ENCODE measurements at places on chromosomes 1 and 21.

- no peak for DNase-seq
Observed at GRCh38 chr1:151158751-151159251, 2.4 kb downstream of the TNFAIP8L2 start.

DNA sequence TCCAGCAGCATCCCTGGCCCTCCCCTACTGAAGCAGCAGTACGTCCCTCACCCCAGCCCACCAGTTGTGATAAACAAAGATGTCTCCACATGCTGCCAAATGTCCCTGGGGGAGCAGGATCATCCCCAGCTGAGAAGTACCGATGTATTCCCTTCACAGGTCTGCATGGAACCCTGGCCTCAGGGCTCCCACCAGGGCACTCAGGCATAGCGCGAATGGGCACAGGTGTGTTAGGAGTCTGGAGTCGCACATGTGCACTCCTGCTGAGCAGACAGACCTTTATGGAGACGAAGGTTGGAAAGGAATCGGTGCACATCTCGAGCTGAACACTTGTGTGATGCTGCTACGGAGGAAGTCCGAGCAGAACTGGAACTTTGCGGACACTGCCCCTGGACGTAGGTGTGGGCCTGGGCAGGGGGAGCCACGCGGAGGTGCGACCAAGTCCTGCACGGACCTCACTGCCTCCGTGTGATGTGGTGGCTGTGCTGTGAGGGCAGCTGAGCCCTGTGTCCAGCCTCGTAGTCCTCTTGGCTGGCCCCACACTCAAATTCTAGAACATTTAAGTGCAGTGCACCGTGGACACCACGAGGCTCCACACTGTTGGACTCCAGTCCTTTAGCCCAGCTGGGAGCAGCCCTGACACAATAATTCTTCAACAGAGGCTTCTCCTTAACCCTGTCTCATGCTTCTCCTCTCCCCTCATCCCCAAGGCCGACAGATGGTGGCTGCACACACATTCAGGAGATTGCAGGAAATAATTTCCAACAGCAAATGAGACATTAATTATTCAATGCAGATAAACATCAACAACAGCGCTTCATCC lies 43.4 kb downstream of the RSPH1 start:
- no peak for DNase-seq

- DNase-seq: no peak
Observed at GRCh38 chr21:45639206-45640000, 4.1 kb upstream of the PCBP3 start.

DNA sequence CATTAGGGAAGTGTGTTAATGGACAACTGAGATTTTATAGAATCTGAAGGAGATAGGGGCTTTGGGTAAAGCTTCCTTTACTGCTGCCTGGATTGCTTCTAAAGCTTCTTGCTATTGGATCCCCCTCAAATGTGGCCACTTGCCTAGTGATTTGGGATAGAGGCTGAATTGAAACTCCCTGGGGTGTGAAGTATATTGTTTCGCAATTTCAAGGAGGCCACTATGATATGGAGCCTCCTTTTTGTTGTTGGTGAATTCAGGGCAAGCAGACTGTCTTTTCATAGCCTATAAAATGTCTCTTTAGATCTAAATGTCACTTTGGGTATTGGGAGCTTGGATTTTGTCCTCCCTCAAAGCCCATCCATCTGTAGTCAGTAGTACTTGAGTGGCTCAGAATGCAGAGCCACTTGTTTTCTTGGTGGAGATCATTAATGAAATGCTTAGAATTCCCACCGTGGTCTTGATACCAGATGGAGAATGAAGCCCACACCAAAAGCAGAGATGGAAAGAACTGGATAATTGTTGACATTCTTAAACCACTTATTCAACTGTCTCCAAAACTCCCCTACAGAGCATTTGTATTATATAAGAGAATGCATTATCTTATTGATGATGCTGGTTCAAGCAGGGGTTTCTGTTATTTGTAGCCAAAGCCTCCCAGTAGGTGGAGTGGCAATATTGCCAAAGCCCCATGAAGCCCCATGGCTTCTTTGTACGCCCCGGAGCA lies 144.3 kb upstream of the KCNE2 start:
- DNase-seq: no peak

DNA sequence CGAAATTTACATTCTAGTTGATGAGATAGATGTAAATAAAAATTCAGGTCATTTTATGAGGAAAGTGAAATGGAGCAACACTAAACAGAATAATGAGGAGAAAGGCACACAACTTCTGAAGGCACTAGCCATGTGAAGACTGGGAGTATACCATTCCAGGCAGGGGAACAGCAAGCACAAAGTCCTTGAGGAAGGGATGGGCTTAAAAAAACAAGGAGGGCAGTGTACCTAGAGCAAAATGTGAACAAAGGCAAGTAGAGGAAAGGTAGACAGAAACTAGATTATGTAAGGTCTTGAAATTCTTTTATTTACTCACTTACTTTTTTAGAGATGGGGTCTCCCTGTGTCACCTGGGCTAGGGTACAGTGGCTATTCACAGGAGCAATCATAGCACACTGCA lies 54.1 kb upstream of the LRIG2 start:
- DNase-seq: no peak

DNA sequence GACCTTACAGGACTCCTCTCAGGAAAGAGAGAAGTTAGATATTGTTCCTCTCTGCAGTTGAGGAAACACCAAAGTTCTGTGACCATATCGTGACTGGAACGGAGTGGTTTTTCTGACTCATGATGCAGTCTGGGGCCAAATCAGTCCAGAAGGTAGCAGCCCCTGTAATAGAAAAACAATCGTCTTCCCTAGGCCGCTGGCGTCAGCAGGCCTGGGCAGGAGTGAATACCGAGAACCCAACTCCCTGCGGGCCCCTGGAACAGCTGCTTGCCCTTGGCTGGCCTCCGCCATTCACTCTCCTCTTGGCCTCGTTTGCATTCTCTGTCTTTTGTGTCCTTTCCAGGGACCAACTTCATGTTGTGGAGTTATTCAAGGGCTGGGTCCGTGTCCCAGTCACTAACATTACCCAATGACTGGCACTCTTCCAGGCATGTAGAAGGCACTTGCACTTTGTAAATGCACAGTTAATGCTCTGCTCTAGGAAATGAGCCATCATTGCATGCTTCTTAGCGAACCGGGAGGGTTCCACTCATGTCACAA lies 10.9 kb upstream of the CD101 start:
- no peak for DNase-seq

DNA sequence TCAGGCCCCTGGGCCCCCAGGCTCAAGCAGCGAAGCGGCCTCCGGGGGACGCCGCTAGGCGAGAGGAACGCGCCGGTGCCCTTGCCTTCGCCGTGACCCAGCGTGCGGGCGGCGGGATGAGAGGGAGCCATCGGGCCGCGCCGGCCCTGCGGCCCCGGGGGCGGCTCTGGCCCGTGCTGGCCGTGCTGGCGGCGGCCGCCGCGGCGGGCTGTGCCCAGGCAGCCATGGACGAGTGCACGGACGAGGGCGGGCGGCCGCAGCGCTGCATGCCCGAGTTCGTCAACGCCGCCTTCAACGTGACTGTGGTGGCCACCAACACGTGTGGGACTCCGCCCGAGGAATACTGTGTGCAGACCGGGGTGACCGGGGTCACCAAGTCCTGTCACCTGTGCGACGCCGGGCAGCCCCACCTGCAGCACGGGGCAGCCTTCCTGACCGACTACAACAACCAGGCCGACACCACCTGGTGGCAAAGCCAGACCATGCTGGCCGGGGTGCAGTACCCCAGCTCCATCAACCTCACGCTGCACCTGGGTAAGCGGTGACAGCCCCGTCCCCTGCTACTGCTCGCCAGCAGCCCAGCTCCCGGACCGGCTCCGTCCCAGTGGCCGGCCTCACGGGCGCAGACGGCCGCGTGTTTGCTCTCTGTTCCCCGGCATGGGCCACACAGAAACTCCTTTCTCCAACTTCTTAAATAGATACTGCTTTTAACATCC lies 539 bp downstream of the LAMC1 start:
- peak; percentile 30 for DNase-seq

- DNase-seq: no peak
Observed at GRCh38 chr1:198678301-198678836, 39.5 kb downstream of the PTPRC start.

DNA sequence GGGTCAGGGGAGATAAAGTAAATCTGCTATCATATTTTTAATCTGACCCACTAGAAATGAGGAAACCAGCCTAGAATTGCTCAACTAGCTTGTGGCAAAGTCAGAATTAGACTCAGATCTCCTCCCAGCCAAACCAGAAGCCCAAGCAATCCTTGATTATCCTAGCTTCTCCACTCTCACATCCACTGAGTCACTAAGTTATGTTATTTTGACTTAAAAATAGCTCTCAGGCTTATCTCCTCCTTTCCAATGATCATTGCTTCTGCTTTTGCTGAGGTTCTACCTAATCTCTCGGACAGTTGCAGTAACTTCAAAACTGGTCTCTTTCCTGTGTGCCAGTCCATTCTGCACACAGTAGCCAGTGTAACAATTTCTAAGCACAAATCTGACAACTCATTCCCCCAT lies 22.9 kb downstream of the OVAAL start:
- no peak for DNase-seq

GRCh38 chr1:214727274-214727673 lies 124.3 kb downstream of the CENPF start:
- DNase-seq: no peak

DNA sequence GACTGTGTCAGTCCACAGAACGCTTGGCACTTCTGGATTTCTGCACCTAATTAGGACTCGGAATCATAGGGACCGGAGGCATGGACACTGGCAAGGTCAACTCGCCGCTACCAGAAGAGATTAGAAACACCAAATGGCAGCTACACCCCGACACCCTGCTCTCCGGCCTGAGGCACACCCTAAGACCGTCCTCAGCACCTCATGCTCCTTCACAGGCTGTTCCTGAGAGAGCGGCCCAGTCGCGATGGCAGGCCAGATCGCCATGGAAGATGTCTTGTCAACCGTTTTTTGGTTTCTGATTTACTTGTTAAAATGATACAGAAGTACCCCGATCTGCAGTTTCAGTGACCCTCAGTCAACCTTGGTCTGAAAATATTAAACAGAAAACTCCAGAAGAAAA lies 46.8 kb downstream of the NPHP4 start:
- no peak for DNase-seq

- DNase-seq: no peak
Observed at GRCh38 chr21:38273745-38274542, 17.2 kb downstream of the KCNJ15 start.

- DNase-seq: no peak
Observed at GRCh38 chr1:228060458-228061190, 21.9 kb upstream of the ARF1 start.

- DNase-seq: no peak
Observed at GRCh38 chr21:15552914-15553494, 176.8 kb upstream of the USP25 start.

DNA sequence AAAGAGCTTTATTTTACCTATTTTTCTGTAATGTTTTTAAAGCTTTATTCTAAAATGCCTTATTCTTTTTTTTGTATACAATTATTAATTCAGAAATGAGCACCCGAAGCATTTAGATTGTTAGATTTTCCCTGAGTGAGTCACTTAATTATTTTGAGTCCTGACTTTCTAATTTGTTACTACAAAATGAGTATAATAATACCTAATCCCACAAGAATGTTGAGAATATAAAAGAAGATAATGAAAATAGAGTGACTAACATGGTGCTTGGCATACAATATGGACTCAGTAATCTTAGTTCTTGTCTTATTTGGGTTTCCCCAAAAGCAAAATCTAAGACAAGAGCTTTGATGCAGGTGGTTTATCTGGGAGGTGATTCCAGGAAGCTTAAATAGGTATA lies 142.2 kb downstream of the LHX8 start:
- DNase-seq: no peak

DNA sequence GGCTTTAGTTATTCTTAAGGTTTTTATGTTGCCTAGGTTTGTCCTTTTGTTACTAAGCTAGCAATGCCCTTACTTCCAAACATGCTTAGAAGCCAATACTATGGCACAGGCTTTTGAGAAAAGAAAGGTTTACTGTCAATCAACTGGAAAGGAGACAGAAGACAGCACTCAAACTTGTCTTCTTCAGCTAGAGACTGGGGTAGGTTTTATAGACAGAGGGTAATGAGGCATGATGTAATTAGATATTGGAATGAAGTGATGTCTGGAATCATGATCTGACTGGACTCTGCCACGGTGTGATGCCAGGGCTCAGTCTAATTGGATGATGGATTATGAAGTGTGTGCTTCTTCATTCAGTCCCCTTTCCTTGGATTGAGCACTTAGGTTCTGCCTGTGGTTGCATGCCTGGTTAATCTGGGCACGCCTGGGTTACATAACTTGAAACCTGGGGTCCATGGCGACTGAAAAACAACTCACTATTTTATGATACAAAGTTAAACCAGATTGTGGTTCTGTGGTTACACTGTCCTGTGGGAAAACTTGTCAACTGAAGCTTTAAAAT lies 625.8 kb downstream of the BRINP3 start:
- DNase-seq: no peak

- no peak for DNase-seq
Observed at GRCh38 chr1:14659913-14660312, 61.4 kb downstream of the KAZN start.

- DNase-seq: no peak
Observed at GRCh38 chr1:228359613-228360532, 46.8 kb downstream of the TRIM11 start.

GRCh38 chr1:66654643-66655042 lies 97.6 kb upstream of the DYNLT5 start:
- DNase-seq: no peak

DNA sequence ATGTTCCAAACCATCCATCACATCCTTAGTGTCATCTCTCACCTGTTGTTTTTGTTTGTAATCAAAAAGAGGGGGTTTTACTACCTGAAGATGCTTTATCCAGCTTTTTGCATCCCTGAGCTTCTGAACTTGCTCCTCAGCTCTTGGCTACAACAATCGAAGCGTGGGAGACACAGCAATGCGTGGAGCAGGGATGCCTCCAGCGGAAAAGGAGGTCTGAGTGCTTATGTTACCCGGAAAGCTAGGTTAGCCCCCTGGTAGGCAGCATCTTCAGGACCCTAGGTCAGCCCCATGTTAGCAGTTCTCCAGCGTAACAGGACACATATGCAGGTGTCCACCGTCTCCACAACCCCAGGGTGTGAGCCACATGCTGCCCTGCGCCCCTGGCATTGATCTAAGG lies 141.5 kb downstream of the RRAGC start:
- no peak for DNase-seq

- no peak for DNase-seq
Observed at GRCh38 chr1:109370712-109371340, 26.9 kb downstream of the SORT1 start.
